Activated effector memory CD4-positive, alpha-beta T cell treated with Interleukin-2 at 50 U/mL for 16 hours (primary cell): ENCODE measurements at places on chromosomes 13 and 19.

DNA sequence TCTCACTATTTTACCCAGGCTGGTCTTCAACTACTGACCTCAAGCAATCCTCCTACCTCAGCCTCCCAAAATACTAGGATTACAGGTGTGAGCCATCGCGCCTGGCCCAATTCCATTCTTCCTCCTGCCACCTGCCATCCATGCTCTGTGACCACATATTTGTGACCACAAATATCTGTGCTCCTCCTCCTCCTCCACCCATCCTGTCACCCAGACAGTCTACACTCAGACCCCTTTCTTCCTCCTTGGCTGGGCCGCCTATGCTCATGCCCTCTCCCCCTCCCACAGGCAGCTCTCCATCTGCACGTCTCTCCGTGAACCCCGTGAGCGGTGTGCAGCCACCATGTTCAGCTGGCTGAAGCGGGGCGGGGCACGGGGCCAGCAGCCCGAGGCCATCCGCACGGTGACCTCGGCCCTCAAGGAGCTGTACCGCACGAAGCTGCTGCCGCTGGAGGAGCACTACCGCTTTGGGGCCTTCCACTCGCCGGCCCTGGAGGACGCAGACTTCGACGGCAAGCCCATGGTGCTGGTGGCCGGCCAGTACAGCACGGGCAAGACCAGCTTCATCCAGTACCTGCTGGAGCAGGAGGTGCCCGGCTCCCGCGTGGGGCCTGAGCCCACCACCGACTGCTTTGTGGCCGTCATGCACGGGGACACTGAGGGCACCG lies 3.2 kb downstream of the EHD2 start:
- no peak for DNase-seq

DNA sequence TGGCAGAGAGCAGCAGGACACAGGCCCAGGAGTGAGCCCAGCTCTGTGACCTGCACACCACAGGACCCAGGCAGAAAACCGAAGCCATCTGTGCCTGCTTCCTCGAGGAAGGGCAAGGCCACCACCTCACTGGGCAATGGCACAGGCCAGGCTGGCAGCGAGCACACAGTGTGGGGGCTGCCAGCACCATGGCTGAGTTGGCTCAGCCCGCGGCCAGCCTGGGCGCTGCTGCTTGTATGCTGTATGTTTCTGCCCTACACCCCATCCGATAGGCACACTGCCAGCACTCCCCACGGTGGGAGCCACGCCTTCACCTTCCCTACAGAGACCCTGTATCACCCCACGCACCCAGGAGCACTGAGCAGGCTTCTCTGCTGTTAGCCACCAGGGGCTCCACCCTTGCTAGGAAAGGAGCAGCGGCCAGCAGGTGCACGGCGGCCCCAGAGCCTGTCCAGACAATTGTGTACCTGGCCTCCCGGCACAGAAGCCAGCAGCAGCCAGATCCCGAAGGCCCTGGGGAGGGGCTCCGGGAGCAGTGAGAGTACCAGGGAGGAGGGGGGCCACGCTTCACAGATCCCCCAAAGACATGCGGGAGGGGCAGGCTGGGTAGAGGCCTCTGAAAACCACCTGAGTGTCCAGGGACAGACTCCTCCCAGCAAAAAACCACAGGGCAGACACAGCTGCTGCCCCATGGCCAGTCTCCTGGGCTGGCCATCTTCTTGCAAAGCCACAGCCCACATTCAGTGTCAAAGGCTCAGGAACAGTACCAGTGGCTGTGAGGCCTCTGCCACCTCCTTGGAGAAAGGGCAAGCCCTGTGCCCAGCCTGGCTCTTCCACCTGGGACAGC lies 56.1 kb downstream of the MLLT1 start:
- no peak for DNase-seq

- DNase-seq: no peak
Observed at GRCh38 chr19:46609511-46610412, 8.6 kb downstream of the CALM3 start.

GRCh38 chr13:23561261-23561660 lies 9.0 kb upstream of the TNFRSF19 start:
- DNase-seq: no peak

GRCh38 chr19:20860339-20860738 lies 62.7 kb upstream of the ZNF85 start:
- DNase-seq: no peak

DNA sequence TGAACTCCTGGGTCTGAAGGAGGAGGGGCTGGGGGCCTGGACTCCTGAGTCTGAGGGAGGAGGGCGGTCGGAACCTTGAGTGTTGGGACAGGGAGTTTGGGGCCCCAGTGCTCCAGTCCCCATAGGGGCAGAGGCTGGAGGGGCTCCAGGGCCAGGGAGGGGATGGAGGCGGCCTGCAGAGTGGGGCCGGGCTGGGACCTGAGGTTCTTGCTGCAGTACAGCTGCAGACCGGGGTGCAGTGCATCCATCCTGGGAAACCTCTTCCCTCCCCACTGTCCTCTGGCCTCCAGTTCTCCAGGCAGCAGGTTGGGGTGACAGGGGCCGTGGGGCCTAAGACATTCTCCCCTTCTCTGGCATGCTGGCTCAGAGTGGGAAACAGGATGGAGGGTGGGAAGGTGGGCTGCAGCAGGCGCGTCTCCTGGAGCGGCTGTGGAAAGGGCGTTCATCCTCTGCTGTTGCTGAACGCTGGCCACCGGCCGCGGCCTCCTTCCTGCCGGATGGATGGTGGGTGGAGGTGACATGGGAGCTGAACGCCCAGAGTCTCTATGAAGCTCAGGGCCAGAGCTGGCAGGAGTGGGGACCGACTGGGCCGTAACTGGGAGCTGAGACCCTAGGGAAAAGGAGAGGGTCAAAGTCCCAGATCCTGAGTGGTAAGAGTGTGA lies 1.6 kb downstream of the BRSK1 start:
- no peak for DNase-seq

GRCh38 chr19:1063030-1063908 lies 3.7 kb upstream of the ARHGAP45 start:
- peak; percentile 43 for DNase-seq

DNA sequence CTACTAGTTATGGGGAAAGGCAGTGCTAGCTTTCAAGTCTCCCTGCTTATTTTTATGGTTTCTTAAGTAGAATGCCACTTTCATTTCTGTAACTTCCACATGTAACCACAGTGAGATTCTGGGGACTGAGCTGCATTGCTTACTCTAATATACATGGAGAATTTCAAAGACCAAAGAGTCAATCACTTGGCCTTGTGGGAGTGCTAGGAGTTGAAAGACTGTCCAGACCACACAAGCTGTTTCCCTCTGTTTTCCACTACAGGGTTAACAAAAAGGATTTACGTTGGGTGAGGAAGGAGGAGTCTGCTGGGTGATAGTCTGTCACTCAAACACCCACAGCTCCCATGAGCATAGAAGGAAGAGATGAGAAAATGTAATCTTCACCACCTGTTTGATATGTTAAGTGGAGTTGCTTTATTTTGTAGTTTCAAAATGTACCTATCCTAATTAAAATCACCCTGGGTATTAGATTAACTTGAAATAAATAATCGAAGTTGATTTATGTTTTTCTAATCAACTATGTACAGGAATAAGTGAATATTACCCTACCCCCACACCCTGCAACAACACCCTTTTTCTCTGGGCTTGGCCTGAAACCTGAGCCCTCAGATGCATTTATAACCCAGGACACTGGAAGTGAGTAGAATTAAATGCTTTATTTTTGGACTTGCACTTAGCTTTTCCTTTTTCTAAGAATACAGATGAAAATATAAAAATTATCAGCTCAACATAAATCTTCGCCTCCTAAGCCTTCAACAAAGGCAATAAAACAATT lies 225.8 kb upstream of the SLC10A2 start:
- DNase-seq: no peak

DNA sequence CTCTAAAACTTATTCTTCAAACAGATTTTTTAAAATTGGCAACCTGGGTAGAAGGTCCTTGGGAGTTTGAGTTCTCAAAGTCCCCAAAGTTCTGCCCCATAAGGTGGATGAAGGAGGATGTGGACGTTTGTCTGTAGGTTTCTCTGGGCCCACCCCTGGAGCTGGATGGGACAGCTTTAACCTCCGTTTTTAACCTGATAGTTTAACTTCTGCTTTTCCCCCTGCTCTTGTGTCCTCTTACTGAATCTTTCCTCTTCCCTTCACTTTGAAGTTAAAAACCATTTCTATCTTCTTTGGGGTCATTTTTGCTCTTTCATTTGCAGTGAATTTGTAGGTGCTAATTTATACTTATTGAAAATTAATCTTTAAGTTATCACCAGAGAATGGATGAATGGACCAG lies 79.1 kb downstream of the ESD start:
- DNase-seq: no peak

- DNase-seq: no peak
Observed at GRCh38 chr13:85314686-85315085, 484.5 kb downstream of the SLITRK6 start.

DNA sequence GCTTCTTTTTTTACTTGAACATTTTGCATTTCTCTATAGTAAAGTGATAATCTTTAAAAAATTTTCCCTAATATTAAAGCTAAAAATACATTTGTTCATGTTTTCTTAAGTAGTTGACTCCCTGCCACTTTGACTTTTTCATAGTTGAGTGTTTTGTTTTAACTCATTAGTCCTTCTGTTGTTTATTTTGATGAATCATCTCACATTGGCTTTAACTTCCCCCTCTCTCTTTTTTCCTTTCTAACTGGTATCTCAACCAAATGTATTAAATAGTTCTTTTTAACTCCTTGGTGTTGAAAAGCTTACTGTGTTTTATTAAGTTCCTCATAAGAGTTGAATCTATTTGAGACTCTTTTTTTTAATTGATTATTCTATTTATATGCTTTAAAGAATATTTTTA lies 2.8 kb downstream of the TNFSF13B start:
- DNase-seq: no peak

- DNase-seq: no peak
Observed at GRCh38 chr19:34269489-34269888, 15.1 kb downstream of the GARRE1 start.

DNA sequence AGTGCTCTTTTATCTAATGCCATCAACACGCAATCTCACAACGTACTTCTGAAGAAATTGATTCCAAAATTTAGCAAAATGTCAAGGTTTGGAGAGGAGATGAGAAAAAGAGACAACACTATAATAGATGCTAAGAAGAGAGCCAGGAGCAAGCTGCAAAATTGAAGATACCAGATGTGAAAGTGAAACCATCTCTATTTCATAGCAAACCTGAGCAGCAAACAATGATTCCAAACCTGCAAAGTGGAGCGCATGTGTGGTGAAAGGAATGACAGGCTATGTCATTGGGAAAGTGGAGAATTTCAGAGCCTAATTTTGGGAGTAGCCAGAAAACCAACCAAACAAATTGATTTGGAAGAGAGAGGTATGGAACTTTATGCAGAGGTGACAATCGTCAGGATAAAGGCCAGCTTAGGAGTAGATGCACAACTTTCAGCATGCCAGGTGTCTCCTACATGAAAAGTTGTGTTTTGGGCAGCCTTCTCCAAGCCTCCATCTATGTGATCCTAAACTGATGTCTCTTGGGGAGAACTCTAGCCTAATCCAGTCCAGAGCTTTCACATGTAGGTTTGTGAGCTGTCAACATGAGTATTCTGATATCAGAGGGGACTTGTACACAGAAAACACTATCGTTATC lies 158.4 kb upstream of the FNDC3A start:
- no peak for DNase-seq

- DNase-seq: no peak
Observed at GRCh38 chr13:32170841-32171240, 139.3 kb downstream of the FRY start.

- no peak for DNase-seq
Observed at GRCh38 chr13:102825921-102826706, 19.7 kb upstream of the ERCC5 start.

- DNase-seq: no peak
Observed at GRCh38 chr13:72728290-72728605, 525 bp downstream of the BORA start.

DNA sequence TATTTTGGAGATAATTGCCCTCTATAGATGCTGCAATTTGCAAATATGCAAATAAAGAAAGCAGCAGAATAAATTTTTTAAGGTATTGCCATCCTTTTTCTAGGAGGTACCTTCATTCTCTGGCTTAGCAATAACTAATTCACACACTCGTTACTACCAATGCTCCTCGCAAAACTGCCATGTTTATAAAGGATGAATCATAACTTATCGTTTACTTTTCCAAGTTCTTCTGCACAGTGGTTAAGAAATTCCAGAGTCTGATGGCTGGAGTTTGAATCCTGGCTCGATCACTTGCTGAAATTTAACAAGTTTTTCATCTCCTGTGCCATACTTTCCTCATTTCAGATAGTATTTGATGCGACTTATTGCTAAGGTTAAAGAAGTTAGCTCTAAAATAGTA lies 708.6 kb upstream of the KLHL1 start:
- no peak for DNase-seq

- no peak for DNase-seq
Observed at GRCh38 chr13:20994441-20994821, 67.0 kb downstream of the LATS2 start.
